Uterine smooth muscle cell (primary cell): ENCODE measurements at places on chromosomes 4 and X. TPM values are rescaled to one million over a fixed set of nuclear protein-coding genes. Genes with fewer than 3 reads are reported as not detected.

Gene PYURF
- total RNA-seq = 71.2 and 81.9 TPM in 2 replicates

Gene IDUA
- total RNA-seq = 8.2 and 14.0 TPM in 2 replicates

Gene GLRA3
- under 0.01 TPM in 1 of 2 replicates, not detected in the other for total RNA-seq

Gene NKX3-2
- 0.37 and 0.55 TPM in 2 replicates for total RNA-seq

Gene TGIF2LX
- total RNA-seq = not detected in 2 replicates
